Stimulated activated CD8-positive, alpha-beta memory T cell treated with anti-CD3 and anti-CD28 coated beads, Interleukin-4, amount 100 ng/mL, for 1 hour (primary cell): ENCODE measurements at places on chromosomes 3 and 15.

- DNase-seq, result no peak
These were observed 164.0 kb upstream of the NR2F2 start for GRCh38 chr15:96166223-96167200.

- no peak for DNase-seq
These were observed 27.6 kb downstream of the DNASE1L3 start for GRCh38 chr3:58183221-58183620.

GRCh38 chr3:81920816-81921215 lies 159.4 kb upstream of the GBE1 start:
- DNase-seq, result no peak

DNA sequence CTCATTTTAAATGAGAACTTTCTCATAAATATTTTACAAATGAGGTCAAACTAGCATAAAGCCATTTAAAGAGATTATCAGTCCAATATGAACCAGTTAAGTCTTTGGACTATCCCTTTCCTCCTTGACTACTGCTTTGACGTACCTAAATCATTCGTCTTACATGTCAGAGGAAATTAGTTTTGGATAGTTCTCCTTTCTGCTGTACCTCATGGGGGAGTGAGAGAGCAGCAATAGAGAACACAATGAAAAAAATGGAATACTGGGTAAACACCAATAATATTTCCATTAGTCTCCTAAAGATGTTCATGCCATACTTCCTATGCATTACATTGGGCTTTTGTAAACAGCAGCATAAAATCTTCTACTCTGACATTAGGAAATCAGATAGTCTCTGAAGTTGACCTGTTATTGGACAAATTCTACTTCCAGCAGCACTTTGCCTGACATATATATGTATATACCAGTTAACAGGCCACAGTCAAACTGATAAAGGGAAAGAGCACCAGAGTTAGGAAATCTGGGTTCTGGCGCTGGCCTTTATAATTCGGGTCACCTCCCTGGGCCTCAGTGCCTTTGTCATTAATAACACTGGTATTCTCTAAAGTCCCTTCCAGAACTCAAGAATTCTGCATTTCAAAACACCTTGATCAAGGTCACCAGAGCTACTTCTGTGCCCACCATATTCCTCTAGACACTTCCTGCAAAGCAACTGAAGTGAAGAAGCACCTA lies 26.8 kb downstream of the TIMMDC1 start:
- no peak for DNase-seq

GRCh38 chr3:156918746-156919145 lies 92.6 kb downstream of the LEKR1 start:
- DNase-seq, result no peak

DNA sequence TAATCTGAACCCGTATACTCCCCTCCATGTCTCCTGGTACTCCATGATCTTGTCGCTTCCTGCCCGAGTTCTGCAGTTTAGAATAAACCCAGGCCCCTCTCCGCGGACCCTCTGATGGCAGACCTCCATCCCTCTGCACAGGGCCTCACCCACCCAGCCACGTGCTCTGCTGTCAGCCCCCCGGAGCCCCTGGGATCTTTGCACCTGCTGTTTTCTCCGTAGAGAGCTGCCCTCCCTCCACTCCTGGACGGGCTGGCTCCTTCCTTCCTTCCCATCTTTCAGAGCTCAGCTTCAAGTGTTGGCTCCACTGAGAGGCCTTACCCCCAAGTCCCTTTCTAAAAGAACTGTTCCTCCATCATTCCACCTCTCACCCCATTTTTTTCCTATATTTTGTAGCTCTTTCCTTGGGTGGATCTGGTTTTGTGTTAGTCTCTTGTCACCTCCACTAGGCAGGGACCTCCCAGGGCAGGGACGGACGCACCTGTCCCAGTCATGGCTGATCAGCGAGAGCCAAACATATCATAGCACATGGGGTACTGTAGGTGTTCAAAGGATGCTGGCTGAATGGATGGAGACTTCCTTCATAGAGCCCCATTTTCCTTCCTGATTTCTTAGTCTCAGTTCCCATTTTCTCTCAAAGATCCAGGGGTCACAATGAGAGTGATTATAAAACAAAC lies 106.6 kb downstream of the VGLL4 start:
- no peak for DNase-seq
